Melanocyte of skin (primary cell): ENCODE measurements at places on chromosomes 4 and X. TPM values are rescaled to one million over a fixed set of nuclear protein-coding genes. Genes with fewer than 3 reads are reported as not detected.

The CFAP47 gene
- total RNA-seq: not detected in 2 replicates

The PHOX2B gene
- not detected in 2 replicates for total RNA-seq

The RIPPLY1 gene
- total RNA-seq: not detected in 2 replicates

The KLHL4 gene
- 0.15 and 0.33 TPM in 2 replicates for total RNA-seq

The MTNR1A gene
- not detected in 2 replicates for total RNA-seq

The BRCC3 gene
- total RNA-seq: 11.7 and 23.3 TPM in 2 replicates

The MAGEB17 gene
- not detected in 2 replicates for total RNA-seq

The SPON2 gene
- 42.0 and 66.9 TPM in 2 replicates for total RNA-seq

The PPARGC1A gene
- 1.00 and 6.2 TPM in 2 replicates for total RNA-seq

The GPRIN3 gene
- total RNA-seq: 8.3 and 15.3 TPM in 2 replicates

The SCRG1 gene
- total RNA-seq: 0.36 TPM in 1 of 2 replicates, not detected in the other

The RNF128 gene
- 0.77 and 3.7 TPM in 2 replicates for total RNA-seq

The SPATA18 gene
- total RNA-seq: 7.7 and 8.6 TPM in 2 replicates

The CHRDL1 gene
- 1.1 TPM in 1 of 2 replicates, not detected in the other for total RNA-seq

The GAGE12F gene
- not detected in 2 replicates for total RNA-seq

The RHOXF2 gene
- not detected in 2 replicates for total RNA-seq

The RHOXF1 gene
- not detected in 2 replicates for total RNA-seq

The QRFPR gene
- not detected in 2 replicates for total RNA-seq

The HMGB3 gene
- total RNA-seq: 9.6 and 13.4 TPM in 2 replicates

The TCEAL7 gene
- total RNA-seq: 2.2 and 11.7 TPM in 2 replicates

The ITM2A gene
- 140 and 289 TPM in 2 replicates for total RNA-seq

The SPATA4 gene
- total RNA-seq: not detected in 2 replicates

The HAND2 gene
- not detected in 2 replicates for total RNA-seq

The ATP2B3 gene
- total RNA-seq: not detected in 2 replicates

The ARX gene
- total RNA-seq: not detected in 2 replicates

The PPP2R2C gene
- total RNA-seq: not detected in 2 replicates

The GLRB gene
- total RNA-seq: 1.4 and 1.5 TPM in 2 replicates

The UBA6 gene
- total RNA-seq: 105 and 114 TPM in 2 replicates
